ENCODE measurements at places on chromosomes 11 and 22.

DNA sequence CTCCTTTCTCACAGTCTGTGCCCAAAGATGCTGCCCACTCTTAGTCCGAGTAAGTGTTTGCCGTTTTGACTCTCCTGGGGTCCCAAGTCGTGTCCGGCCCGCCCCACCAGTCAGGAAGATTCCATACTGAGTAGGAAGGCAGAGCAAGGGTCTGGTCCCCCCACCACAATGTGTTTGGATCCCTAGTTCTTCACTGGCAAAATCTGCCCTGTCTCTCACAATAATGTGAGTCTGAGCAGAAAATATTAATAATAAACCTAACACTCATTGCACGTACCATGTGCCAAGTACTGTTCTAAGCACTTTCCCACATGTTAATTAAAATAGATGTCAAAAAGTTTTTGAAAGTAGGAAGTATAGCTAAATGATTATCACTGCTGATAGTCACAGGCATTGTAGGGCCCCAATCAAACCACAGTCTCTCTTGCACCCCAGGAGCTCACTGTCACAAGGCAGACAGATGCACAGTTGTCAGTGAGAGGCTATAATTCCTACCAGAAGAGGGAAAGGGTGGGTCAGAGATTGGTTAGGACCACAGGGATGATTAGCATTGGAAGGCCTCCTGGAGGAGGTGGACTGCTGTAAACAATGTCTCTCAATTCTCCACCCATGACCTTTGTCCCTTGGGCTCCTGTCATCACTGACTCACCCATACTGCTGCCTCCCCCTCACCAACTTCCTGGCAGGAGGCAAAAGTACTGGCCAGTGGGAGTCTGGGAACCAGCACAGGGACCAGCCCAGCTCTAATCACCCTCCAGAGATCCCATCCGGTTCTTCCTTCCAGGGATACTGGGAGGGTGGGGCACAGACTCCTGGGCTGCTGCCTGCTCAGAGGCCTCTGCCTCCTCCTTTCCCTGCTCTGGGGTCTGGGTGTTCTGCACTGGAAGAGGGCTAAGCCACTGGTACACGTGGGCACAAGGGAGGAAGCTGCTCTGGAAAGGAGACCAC is 1.0 kb upstream of the POLD4 start:
- no peak for DNase-seq

GRCh38 chr11:15163136-15163535 is 48.4 kb downstream of the INSC start:
- DNase-seq = no peak

GRCh38 chr11:111605681-111606080 is 3.4 kb downstream of the SIK2 start:
- DNase-seq = no peak

- DNase-seq = no peak
Observed at GRCh38 chr11:11251394-11251970, 101.6 kb downstream of the CSNK2A3 start.

- no peak for DNase-seq
Observed at GRCh38 chr22:31757265-31757664, 3.4 kb downstream of the DEPDC5 start.

DNA sequence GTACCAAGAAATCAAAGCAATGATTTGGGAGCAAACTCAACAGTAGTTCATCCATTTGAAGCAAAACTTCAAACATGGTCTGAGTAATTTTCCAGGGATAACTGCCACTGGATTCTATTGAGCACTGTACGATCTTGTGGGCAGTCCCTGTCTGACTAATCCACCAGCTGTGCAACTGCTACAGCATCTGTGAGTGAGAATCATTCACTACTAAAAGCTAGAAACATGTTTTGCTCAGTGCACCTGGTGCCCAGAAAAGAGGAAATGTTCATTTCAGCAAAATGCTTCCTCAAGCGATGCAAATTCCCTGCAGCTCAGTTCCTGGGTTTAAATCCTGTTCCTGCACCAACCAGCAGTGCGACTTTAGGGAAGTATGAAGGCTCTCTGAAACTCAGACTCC is 1077.9 kb downstream of the DLG2 start:
- DNase-seq = no peak

- DNase-seq = no peak
Observed at GRCh38 chr11:56848141-56848809, 99.8 kb upstream of the OR9G4 start.

GRCh38 chr22:23274146-23274526 is 93.8 kb downstream of the BCR start:
- no peak for DNase-seq

GRCh38 chr11:57324154-57324885 is 432 bp downstream of the TNKS1BP1 start:
- no peak for DNase-seq

- no peak for DNase-seq
Observed at GRCh38 chr22:50076646-50077535, 8.3 kb downstream of the MLC1 start.

DNA sequence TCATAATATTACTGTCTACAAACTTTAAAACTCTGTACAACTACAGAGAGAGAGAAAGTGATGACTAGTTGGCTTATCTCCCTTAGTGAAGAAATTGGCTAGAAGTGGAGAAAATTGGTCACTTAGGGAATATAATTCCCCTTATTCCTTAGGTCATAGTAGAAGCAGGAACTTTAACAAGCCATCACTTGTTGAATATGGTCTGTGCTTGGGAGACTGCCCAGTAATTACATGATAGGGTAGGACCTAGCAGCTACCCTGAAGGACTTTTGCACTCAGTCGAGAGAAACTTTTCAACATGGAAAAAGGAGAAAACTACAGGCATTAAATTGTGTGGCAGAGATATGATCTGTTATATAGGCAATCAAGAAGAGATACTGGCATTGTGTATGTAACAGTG is 576.5 kb upstream of the CCDC90B start:
- no peak for DNase-seq

GRCh38 chr22:40449676-40450035 is 79.3 kb downstream of the SGSM3 start:
- DNase-seq = no peak

DNA sequence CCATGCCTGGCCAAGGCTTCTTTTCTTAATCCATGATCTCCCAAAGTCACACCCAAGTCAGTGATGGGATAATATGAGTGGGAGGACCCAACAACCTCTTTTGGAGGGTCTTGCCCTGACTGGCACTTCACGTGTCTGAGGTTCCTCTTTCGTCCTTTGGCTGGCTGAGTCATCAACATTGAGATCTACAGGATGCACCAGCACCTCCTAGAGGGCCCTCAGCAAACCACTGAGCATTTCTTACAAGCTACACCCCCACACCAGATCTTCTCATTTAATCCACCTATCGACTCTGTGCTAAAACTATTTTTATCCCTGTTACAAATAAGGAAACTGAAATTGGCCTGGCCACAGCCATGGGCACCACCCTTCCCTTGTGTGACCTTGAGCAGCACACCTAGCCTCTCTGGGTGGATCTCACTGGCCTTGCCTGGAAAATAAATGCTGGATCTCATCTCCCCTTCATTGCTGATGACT is 63.4 kb downstream of the FLI1 start:
- peak; percentile 60 for DNase-seq

DNA sequence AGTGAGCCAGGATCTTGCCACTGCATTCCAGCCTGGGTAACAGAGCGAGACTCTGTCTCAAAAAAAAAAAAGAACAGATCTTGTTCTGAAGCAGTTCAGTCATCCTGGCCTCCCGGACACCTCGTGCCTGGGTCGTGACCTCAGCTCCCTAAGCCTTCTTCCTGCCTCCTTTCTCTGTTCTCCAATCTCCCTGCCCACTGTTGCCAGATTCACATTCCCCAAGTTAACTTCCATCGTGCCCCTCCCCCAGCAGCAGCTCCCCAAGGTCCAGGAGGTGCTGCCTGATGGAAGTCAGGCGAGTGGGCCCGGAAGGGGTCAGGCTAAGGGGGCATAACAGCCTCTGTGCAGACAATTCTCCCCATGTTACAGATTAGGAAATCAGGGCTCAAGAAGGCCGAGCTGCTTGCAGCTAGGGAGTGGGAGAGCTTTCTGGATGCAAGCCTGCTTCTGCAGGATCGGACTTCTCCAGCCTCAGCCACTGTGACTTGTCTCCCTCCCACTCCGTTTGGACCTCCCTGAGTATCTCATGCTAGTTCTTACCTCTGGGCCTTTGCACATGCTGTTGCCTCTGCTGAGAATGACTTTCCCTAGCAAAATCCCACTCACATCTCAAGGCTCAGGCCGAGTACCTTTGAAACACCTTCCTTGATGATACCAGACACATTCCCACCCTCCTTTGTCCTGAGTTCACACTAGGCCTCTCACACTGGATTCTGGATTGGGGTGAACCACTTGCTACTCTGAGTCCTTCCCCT is 14.3 kb upstream of the TMEM184B start:
- no peak for DNase-seq

DNA sequence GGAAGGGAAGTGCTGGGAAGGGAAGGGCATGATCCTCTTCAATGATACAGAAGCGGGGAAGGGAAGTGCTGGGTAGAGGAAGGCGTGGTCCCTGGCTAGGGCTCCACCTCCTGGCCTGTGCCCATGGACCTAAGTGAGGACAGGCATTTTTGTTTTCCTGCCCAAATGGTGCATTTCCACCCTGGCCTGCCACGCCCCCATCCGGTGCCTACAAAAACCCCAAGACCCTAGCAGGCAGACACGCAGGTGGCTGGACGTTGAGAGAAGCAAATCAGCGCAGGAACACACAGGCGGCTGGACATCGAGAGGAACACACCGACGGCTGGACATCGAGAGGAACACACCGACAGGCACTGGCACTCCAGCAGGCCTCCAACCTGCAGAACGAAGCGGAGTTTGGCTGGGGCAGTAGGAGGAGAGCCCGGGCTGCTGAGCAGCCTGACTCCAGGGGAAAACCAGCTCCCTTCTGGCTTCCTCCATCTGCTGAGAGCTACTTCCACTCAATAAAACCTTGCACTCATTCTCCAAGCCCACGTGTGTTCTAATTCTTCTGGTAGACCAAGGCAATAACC is 628.3 kb downstream of the BUD13 start:
- no peak for DNase-seq

GRCh38 chr11:77127920-77128691 is at the start of gene MYO7A:
Gene MYO7A (plus strand): TSS chr11:77128246. CDS start chr11:77130635, 2,389 bp downstream.
- no peak for DNase-seq

DNA sequence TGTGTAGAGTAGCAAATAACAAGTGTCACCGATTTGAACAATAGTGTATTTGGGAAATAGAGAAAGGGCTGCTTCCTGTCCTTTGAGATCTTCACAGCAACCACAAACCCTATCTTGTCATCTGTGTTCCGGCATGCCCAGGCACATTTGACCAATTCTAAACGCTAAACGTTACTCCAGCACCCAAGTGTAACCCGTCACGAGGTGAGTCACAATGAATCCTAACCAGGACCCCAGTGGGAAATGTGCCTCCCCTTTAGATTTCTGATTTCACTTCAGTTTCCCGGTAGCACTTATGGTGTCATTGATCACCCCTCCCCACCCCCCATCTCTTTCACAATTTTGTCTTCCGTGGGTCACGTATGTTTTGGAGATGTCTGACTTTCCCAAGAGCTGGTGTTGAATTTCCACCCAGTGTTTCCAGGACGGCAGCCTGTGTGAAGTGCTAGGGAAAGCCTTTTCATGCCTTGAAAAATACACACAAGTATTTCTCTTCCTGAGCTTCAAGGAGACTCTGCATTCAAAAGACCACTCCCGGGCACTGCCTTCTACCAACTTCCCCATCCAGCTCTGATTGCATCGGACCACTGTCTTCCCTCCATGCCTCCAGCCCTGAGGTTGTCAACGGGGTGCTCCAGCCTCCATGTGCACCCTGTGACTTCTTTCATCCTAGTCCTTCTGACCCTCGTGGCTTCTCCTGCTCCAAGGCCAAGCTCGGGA is 10.5 kb upstream of the C11orf24 start:
- DNase-seq = no peak
